ENCODE measurements at places on chromosomes 13 and 19.

GRCh38 chr13:113411216-113412023, 41.9 kb downstream of the ADPRHL1 start:
- no peak for DNase-seq

DNA sequence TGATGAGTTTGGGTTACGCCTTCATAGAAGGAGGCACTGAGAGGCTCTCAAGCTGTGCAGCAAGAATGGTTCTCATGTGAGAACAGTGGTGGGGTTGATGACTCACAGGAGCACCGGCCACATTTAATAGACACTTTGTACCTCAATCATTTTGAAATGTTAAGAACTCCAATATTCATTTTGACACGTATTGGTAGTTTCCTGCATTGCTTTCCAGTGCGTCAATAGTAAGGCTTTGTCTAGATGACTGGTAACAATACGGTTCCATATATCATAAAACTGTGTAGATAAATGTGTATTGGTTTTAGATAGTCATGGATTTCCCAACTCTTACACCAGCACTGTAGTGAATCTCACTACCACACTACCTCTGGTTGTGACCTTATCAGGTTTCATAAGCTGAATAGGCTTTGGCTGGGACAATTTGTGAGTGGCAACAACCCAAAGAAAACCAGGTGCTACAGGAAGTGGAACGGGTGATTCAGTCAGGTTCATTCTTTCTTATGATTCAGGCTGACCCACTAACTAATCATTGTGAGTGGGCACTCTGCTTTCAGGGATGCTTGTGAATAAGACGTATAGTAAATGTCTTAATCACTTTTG, 362.6 kb downstream of the KLF5 start:
- no peak for DNase-seq

- no peak for DNase-seq
Observed at GRCh38 chr19:10888421-10888866, 17.1 kb downstream of the CARM1 start.

DNA sequence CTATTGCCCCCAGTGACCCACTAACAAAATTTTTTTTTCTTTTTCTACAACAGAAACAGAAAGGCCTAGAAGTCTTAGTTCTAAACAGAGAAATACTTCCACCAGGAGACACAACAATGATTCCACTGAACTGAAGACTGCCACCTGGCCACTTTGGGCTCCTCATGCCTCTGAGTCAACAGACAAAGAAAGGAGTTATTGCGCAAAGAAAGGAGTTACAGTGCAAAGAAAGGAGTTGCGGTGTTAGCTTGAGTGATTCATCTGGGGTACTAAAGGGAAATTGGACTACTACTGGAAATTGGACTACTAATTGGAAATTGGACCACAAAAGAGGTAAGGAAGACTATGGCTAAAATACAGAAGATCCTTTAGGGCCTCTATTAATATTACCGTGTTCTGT, 116.6 kb downstream of the PCDH17 start:
- DNase-seq, result no peak

DNA sequence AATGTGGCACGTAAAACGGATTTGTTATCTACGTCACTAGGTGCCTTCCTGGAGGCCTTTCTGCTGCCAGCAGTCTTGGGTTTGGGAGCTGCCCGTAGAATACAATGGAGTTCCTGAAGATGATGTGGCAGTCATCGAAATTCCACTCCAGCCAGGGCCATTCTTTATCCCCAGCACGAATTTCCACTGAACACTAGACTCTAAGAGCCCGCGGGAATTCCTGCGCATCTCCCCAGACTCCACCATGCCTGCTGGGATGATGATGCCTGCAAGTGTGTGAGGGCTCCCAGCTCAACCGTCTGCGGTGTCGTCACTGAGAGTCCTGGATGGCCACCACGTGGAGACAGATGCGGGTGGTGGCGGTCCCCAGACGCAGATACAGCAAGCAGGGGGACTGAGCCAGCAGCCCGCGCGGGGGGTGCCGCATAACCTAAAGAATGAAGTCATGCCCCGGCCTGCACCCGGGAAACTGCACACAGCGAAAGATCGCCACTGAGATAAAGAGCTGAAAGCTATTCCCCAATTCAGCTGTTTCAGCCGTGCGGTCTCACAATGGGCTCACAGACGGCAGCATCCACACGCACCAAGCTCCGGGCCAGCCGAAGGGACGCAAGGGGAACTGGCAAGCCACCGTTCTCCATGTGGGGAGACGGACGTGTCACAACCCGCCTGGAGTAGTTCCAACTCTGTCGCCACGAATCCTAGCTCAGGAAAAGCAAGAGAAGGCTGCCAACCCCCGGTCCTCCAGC, 41.1 kb downstream of the COL4A1 start:
- no peak for DNase-seq

DNA sequence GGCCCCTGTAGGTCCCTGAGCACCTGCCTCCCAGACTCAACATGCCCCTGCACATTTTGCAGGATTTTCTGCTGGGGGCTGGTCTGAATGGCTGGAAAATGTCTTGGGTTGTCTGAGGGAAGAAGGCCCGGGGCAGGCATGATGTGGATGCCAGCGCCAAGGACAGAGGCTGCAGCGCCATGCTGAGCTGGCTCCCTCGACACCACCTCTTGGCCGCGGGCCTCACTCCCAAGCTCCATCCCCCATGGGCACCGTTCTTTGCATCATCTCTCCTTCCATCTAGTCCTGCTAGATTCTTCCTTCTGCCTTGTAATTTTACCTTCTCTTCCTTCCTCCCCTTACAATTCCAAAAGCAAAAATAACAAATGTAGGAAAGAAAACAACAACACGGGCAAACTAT, 70.6 kb downstream of the ZIC5 start:
- DNase-seq, result no peak

Data from activated CD4-positive, CD25-positive, alpha-beta regulatory T cell (primary cell).